ENCODE measurements at places on chromosomes 5 and 9. TPM values are rescaled to one million over a fixed set of nuclear protein-coding genes. Genes with fewer than 3 reads are reported as not detected.

DNA sequence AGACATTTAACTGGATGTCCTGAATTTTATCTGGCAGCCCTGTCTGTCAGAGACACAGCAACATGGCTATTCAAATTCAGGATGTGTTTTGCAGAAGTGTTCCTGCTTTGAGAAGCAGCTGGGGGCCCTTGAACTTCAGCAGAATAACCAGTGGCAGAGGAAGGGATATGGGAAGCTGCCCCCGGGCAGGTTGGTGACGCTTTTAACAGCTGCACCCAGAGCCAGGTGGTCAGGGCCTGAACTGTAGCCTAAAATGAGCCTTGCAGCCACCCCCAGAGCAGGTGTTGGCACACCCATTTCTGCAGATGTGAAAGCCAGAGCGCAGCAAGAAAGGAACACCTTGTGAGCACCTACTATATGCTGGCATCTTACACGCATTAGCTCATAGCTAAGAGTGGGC, 128.7 kb upstream of the BOD1 start:
- no peak overlapping the region for H3K4me3 ChIP-seq
- no peak for DNase-seq
- no peaks in the 10 kb centered on the region for H3K4me1 ChIP-seq
- no peak overlapping the region for H3K27ac ChIP-seq
- no peaks in the 10 kb centered on the region for H3K27me3 ChIP-seq

DNA sequence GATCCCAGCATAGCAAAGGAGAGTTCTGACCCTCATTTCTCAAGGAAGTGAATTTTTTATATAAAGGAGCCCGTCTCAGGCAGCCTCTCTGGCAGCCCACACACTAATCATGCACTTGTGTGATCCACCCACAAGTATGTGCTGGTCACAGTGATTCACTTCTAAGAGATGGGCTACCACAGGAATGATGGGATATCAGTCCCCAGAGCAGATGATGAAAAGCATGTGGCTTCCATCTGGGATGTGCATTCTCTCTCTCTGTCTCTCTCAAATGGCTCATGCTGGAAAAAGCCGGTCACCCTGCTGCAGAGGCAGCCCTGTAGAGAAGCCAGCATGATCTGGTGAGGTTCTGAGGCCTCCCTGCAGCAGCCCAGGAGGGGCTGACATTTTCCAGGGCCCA, 74.2 kb upstream of the ADCY2 start:
- H3K27ac ChIP-seq, result no peak overlapping the region
- H3K36me3 ChIP-seq, result no peaks in the 10 kb centered on the region
- H3K4me3 ChIP-seq, result no peak overlapping the region
- no peak for DNase-seq

OR1J2 gene
- not detected for total RNA-seq

TOR4A gene
- 7.0 TPM for total RNA-seq
